ENCODE measurements at places on chromosomes 1 and 21.

DNA sequence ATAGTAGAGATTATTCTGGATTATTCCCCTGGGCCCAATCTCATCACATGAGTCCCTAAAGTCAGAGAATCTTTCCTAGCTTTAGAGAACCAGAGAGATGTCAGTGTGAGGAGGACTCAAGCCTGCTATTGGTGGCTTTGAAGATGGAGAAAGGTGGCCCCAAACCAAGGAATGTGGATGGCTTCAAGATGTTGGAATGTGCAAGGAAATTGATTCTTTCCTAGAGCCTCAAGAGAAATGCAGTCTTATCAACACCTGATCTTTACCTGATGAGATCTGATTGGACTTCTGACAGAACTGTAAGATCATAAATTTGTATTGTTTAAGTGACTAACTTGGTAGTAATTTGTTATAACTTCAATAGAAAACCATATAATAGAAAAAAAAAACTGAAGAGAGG, 51.0 kb downstream of the NME7 start:
- no peak for DNase-seq

GRCh38 chr1:245177071-245177900, 22.5 kb downstream of the KIF26B start:
- DNase-seq = no peak

GRCh38 chr1:39132505-39133339, 71.8 kb upstream of the MACF1 start:
- no peak for DNase-seq

GRCh38 chr1:17359031-17359430, 13.0 kb upstream of the PADI6 start:
- no peak for DNase-seq

- DNase-seq = no peak
These were observed 127.7 kb upstream of the COL6A1 start for GRCh38 chr21:45853703-45854342.

DNA sequence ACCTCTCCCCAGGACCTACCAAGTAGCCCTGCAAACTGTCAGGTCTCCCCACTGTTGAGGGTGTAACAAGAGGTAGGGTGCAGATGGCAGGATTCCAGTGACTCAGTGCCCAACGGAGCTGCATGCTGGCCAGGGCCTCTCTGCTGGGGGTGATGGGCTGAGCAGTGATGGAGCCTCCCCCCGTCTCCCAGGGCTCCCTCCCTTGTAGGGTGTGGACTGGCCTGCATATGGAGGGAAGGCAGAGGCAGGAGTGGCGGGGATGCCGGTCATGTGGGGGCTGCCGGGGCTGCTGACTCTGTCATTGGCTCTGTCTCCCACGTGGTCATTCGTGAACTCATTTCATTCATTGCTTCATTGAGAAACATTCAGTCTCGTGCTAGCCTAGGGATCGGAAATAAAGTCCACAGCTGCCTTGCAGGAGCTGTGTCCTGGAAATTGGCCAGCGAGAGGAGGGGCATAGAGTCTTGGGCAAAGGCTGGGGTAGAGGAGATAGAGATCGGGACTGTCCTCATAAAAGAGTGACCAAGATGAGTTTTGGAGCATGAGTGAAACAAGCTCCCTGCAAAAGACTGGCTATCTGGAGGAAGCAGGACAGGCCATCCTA, 22.9 kb upstream of the DISP3 start:
- DNase-seq = no peak

DNA sequence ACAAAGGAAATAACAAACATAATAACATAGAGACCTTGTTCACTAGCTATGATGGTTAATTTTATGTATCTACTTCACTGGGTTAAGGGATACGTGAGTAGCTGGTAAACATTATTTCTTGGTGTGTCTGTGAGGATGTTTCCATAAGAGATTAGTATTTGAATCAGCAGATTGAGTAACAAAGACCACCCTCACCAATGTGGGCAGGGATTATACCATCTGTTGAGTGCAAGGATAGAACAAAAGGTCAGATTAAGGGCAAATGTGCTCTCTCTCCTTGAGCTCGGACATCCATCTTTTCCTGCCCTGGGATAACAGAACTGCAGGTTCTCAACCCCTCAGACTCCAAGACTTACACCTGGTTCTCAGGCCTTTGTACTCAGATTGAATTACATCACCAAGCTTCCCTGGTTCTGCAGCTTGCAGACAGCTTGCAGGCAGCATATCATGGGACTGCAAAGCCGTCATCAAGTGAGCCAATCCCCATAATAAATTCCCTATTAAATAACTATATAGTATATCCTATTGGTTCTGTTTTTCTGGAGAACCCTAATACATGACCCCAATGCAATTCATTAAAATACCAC, 9.2 kb downstream of the SPATA6 start:
- no peak for DNase-seq

DNA sequence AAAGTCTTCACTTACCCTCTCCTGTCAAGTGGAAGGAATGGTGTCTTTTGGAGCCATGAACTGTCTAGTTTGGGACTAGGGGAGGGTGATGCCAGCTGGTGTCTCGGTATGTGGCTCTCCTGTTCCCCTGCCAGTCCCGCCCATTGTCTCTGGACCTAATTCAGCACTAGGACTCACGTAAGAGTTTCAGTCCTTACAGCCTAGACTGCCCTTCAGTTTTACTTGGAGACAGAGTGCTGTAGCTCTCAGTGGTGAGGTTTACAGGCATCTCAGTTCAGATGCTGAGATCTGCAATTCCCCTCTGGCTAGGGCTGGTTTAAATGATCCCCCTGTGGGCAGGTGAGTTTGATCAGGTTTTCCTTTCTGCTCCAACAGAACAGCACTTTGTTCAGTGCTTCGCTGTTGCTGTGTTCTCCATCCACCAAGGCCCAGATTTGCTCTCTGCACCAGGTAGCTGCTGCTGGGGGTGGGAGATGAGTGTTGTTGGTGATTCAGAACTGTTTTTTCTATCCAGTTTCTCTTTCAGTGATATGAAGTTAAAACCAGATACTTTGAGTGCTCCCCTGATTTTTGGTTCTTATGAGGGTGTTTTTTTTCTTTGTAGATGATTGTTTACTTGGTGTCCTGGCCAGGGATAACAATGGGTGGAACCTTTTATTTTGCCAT, 198.3 kb upstream of the RNPC3 start:
- no peak for DNase-seq

GRCh38 chr21:42644223-42645208, 8.9 kb upstream of the PDE9A start:
- no peak for DNase-seq

GRCh38 chr1:225446981-225447615, 19.3 kb upstream of the LBR start:
- DNase-seq = no peak

GRCh38 chr1:183126528-183126927, 59.5 kb upstream of the LAMC2 start:
- no peak for DNase-seq

DNA sequence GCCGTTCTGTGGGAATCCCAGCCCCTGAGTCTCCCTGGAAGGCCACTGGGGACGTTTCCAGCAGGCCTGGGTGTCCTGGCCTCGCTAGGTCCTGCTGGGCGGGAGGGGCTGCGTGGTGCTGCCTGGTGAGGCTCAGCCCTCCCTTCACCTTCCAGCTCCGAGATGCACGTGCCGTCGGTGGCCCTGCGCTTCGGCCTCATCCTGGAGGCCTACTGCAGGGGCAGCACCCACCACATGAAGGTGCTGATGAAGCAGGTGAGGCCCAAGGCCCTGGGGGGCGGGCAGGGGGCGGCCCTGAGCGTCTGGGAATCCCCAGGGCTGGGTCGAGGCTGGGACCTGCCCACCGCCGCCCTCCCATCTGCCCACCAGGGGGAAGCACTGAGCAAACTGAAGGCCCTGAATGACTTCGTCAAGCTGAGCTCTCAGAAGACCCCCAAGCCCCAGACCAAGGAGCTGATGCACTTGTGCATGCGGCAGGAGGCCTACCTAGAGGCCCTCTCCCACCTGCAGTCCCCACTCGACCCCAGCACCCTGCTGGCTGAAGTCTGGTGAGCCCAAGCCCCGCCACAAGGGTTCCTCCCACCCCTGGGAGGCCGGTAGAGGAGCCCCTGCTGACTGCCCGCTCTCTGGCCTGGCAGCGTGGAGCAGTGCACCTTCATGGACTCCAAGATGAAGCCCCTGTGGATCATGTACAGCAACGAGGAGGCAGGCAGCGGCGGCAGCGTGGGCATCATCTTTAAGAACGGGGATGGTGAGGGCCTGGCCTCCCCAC, 70.3 kb downstream of the PIK3CD start:
- peak; percentile 79 for DNase-seq

- DNase-seq = no peak
These were observed 258.4 kb upstream of the DPYD start for GRCh38 chr1:98179151-98179773.

- peak; percentile 94 for DNase-seq
These were observed at the start of gene MAD2L2 for GRCh38 chr1:11681071-11681771. Gene MAD2L2, minus strand, starts transcription at chr1:11681148. Its CDS starts 547 bp downstream, at chr1:11680601.

- peak; percentile 28 for DNase-seq
These were observed 215.5 kb downstream of the KCNJ6 start for GRCh38 chr21:37700641-37701202.

DNA sequence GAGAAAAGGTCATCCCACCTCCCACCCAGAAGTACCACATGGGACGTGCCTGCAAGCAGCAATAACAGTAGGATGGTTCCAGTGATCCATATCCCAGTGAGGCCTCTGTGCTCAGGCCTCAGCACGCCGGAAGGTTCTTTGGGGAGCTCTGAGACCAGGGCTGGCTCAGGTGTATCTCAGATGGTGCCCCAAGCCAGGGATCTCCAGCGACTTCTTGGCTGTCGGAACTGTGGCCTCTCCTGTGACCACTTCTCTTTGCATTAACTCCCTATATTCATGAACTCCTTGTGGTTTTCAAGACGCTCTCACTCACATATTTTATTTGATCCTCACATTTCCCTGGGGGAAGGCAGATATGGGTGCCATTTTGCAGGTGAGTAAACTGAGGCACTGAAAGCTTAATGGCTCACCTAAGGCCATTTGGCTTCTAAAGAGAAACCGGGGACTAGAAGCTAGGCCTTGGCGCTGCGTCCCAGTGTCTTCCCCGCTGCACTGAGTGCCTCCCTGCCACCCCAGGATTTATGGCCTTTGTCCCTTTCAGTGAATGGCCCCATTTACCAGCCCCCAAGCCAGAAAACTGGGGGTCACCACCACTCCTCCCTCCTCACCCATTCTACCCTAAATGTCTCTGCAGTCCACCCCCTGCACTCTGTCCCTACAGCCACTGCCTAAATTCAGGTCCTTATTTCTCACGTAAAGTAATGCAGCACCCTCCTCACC, 101.9 kb downstream of the CCDC185 start:
- no peak for DNase-seq

- no peak for DNase-seq
These were observed 90.3 kb downstream of the DISP1 start for GRCh38 chr1:222905151-222905550.

DNA sequence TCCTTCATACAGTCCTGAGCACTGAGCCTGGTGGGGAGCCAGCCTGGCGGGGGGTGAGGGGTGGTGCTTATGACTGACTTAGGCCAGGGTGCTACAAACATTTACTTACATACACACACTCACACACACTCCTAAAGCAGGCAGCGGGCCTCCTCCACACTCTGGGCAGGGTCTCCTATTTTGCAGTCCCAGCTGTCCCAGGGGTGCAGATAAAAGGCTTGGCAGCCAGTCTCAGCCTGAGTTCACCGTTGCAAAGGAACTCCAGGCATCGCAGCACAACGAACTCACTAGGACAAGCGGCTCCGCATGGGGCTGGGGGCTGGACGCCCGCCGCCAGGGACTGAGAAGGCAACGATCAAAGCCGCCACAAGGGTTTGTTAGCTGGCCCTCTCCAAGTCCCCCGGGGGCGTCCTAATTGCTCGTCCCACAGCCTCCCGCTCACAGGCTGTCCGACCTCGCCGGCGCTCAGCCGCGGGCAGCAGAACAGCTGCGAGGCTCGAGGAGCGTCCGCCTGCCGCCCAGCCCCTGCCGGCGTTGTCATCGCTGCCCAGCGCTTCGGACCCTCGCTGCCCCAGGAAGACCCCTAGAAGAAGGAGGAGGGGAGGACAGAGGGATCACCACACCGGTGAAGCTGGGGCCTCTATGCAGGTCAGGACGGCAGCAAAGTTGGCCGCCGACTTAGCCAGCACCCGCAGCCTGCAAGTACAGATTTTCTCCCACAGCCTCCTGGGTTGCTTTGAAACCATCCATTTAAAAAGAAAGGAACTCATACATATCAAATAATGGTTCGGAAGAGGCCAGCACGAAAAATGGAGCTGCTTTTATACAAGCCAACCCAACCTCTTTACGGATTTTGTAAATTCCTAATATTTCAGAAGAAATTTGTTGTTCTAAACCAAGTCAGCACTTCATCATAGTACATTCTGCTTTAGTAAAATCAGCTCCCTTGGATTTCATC, 6.2 kb downstream of the BARHL2 start:
- no peak for DNase-seq

- no peak for DNase-seq
These were observed 403.6 kb upstream of the CHRM3 start for GRCh38 chr1:238982736-238983135.

DNA sequence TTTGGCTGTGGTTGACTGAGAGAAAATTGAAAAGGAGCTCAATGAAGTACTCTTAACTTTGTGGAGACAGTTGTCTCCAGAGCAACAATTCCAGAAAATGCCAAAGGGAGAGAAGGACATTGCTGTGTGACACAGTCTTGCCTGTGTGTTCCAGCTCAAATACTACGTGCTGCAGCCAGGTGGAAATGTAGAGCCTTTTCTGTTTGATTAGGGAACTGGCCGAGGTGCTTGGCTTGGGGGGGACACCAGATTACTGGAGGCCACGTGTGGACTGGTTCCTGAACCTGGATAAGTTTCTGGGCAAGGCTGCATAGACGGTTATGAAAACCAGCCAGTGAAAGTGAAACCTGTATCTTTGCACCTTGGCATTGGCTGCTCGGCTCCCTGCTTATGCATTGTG, 217.9 kb downstream of the CTH start:
- DNase-seq = no peak

DNA sequence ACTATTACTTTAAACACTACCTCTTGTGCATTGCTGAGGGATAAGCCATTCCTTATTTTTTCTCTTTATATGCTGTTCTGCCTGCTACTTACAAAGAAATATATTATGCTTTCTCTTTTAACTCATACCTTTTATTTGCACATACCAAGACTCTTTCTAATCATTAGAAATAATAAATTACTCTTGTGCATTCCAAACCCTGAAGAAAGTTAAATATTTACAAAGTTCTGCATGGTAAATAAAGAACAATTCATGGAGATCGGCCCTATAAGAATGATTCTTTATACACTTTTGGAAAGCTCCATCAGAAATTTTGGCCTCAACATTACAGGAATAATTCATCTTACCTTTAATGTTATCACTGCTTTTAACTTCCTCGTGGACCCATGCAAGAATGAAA, 86.7 kb upstream of the PALMD start:
- DNase-seq = no peak

DNA sequence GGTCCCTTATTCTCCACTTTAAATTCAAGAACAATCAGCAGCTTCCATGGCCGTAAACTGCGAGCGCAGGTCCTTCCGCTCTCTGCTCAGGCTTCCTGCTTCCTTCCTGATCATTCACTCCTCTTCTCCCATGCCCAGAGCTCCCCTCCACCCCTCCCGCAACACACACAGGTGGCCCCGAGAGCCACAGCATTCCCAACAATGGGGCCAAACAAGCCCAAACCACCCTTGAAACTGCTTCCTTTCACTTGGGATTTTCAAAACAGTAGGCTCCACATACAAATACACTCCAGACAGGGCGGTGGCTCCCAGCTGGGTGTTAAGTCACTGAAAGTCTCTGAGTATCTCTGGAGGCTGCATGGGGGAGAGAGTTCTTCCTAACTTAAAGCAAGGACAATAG, 11.4 kb downstream of the FAM89A start:
- no peak for DNase-seq

- DNase-seq = peak; percentile 82
These were observed 22.9 kb upstream of the LDLRAP1 start for GRCh38 chr1:25520446-25521061.
